ENCODE measurements at places on chromosomes 3 and 15. TPM values are rescaled to one million over a fixed set of nuclear protein-coding genes. Genes with fewer than 3 reads are reported as not detected.

The SPATA12 gene
- 0.33 TPM for total RNA-seq

The UROC1 gene
- total RNA-seq: not detected

The GSK3B gene
- total RNA-seq: 90.9 TPM

The CYP11A1 gene
- 0.10 TPM for total RNA-seq

The TRH gene
- total RNA-seq: not detected

The CHST14 gene
- total RNA-seq: 18.6 TPM

The ZNF621 gene
- total RNA-seq: 14.4 TPM

The TRAT1 gene
- total RNA-seq: not detected

The DENND6A gene
- 30.4 TPM for total RNA-seq

The LSM3 gene
- total RNA-seq: 6.5 TPM

The APOD gene
- total RNA-seq: 5.7 TPM

The NRG4 gene
- not detected for total RNA-seq

The TADA3 gene
- 50.6 TPM for total RNA-seq

The SERPINI2 gene
- total RNA-seq: not detected

The OR4F6 gene
- not detected for total RNA-seq

The MASP1 gene
- 5.2 TPM for total RNA-seq

The ACTRT3 gene
- total RNA-seq: 4.9 TPM

The CPNE9 gene
- total RNA-seq: not detected

The ISG20 gene
- total RNA-seq: 4.9 TPM

The LSAMP gene
- 0.10 TPM for total RNA-seq

The NR1I2 gene
- total RNA-seq: not detected

The TMEM115 gene
- 73.2 TPM for total RNA-seq

The IL1RAP gene
- 6.0 TPM for total RNA-seq

The PP2D1 gene
- total RNA-seq: not detected

The CCDC13 gene
- not detected for total RNA-seq

The CACNA2D2 gene
- total RNA-seq: not detected

The NPAP1 gene
- total RNA-seq: not detected

The ZCWPW2 gene
- under 0.01 TPM for total RNA-seq

The AHSG gene
- total RNA-seq: not detected

The CX3CR1 gene
- total RNA-seq: not detected

The CLDN11 gene
- total RNA-seq: 698 TPM

The SPSB4 gene
- not detected for total RNA-seq

The CADM2 gene
- total RNA-seq: 0.29 TPM

The THUMPD3 gene
- total RNA-seq: 22.2 TPM

The GOLGA8J gene
- not detected for total RNA-seq

The SLC25A26 gene
- total RNA-seq: 21.8 TPM

The MST1R gene
- 0.33 TPM for total RNA-seq

The FBXL22 gene
- under 0.01 TPM for total RNA-seq

The STX19 gene
- not detected for total RNA-seq

The ATP13A4 gene
- under 0.01 TPM for total RNA-seq

The IL16 gene
- 0.98 TPM for total RNA-seq

The CFAP100 gene
- total RNA-seq: not detected

The IMPG2 gene
- 0.98 TPM for total RNA-seq

The PLSCR1 gene
- total RNA-seq: 68.9 TPM

The GPR27 gene
- not detected for total RNA-seq

The BCHE gene
- 3.8 TPM for total RNA-seq

The FAM107A gene
- total RNA-seq: 16.0 TPM

The AADACL2 gene
- not detected for total RNA-seq

The GPR149 gene
- total RNA-seq: not detected

The GABRR3 gene
- total RNA-seq: not detected

The A4GNT gene
- total RNA-seq: not detected

The SV2B gene
- total RNA-seq: 2.3 TPM

The CHDH gene
- total RNA-seq: 0.10 TPM

The KLF15 gene
- 1.5 TPM for total RNA-seq

The NDUFAF3 gene
- 35.7 TPM for total RNA-seq

All from vein endothelial cell (primary cell).